ENCODE measurements at places on chromosomes 1 and 21. TPM values are rescaled to one million over a fixed set of nuclear protein-coding genes. Genes with fewer than 3 reads are reported as not detected.

C1orf226 gene
- polyA plus RNA-seq: 0.11 TPM

PKN2 gene
- 35.9 TPM for polyA plus RNA-seq

E2F2 gene
- polyA plus RNA-seq: 0.06 TPM

ESPN gene
- polyA plus RNA-seq: not detected

AGO4 gene
- polyA plus RNA-seq: 9.1 TPM

RUNX3 gene
- polyA plus RNA-seq: not detected

GPA33 gene
- not detected for polyA plus RNA-seq

GPR3 gene
- 1.3 TPM for polyA plus RNA-seq

CD5L gene
- not detected for polyA plus RNA-seq

KIAA1614 gene
- polyA plus RNA-seq: 3.6 TPM

TCHHL1 gene
- not detected for polyA plus RNA-seq

TGFB2 gene
- 10.2 TPM for polyA plus RNA-seq

PLD5 gene
- not detected for polyA plus RNA-seq

RHD gene
- not detected for polyA plus RNA-seq

CFAP141 gene
- polyA plus RNA-seq: not detected

SPRR2E gene
- not detected for polyA plus RNA-seq

PLA2G2C gene
- not detected for polyA plus RNA-seq

PTGFR gene
- polyA plus RNA-seq: 2.0 TPM

SPAG17 gene
- polyA plus RNA-seq: 0.07 TPM

ANGPTL3 gene
- polyA plus RNA-seq: not detected

CFHR5 gene
- not detected for polyA plus RNA-seq

SPATA45 gene
- not detected for polyA plus RNA-seq

PLCH2 gene
- 0.06 TPM for polyA plus RNA-seq

ECM1 gene
- polyA plus RNA-seq: 122 TPM

JAM2 gene
- 7.2 TPM for polyA plus RNA-seq

BGLAP gene
- 0.12 TPM for polyA plus RNA-seq

CELA2B gene
- not detected for polyA plus RNA-seq

ZNF648 gene
- not detected for polyA plus RNA-seq

NCMAP gene
- polyA plus RNA-seq: not detected
